ENCODE measurements at places on chromosomes 4 and X.

- no peak for DNase-seq
Measured at GRCh38 chr4:37917388-37917787, 26.5 kb downstream of the TBC1D1 start.

GRCh38 chrX:128897621-128898020 lies 625.7 kb downstream of the SMARCA1 start:
- no peak for DNase-seq

DNA sequence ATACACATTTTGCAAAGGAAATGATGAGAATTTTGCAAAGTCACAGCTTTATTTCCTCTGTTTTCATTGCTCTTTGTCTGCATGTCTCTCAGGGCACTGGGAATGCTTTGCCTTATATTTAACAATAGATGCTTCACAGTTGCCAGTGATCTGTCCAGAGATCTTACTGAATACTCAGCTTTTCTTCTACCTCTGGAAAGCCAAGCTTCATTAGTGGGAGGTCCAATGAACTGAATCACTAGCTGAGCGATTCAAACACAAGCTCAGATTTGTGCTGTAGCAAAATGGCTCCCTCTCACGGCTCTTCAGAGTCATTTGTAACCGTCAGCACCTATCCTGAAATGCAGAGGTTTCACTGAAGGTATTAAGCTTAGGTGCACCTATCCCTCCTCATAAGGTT lies 138.9 kb downstream of the DCLK2 start:
- DNase-seq, result no peak

GRCh38 chr4:88104902-88105610 lies 53.4 kb downstream of the ABCG2 start:
- DNase-seq, result peak; percentile 68

DNA sequence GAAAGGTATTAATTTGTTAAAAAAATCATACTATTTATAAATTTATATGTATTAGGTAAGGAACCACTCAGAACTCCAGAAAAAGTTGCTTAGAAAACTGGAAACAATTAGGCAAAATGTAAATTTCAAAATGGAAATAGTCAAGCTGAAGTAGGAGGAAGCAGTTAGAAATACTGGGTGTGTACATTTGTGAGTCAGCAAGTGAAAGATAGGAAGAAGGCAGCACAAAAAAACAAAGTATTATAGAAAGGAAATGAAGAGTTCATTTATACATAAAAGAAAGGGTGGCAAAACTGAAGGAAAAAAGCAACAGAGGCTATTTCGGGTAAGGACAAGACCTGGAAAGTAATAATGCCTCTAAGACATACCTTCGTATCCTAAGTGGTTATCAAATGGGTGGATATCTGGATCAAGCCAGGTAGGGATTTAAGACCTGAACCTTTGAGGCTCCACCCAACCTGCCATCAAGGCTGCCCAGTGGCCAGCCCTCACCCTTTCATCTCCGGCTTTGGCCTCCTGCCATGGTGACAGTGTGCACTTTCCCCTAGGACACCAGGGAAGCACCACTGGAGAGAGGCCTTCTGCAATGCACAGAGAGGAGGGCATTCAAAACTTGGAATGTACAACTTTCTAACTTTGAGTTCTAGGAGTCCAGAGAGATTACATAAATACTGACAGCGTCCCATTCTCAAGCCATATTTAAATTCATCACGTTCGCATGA lies at the start of gene LRRC66:
LRRC66 (minus strand) TSS at position 428 of the 722 bp plus-strand sequence. CDS start 2,750 bp downstream, outside the sequence.
- no peak for DNase-seq

- DNase-seq, result no peak
Measured at GRCh38 chr4:163495900-163496299, 1.4 kb downstream of the TMA16 start.

GRCh38 chr4:19683426-19683825 lies 568.3 kb upstream of the SLIT2 start:
- no peak for DNase-seq

DNA sequence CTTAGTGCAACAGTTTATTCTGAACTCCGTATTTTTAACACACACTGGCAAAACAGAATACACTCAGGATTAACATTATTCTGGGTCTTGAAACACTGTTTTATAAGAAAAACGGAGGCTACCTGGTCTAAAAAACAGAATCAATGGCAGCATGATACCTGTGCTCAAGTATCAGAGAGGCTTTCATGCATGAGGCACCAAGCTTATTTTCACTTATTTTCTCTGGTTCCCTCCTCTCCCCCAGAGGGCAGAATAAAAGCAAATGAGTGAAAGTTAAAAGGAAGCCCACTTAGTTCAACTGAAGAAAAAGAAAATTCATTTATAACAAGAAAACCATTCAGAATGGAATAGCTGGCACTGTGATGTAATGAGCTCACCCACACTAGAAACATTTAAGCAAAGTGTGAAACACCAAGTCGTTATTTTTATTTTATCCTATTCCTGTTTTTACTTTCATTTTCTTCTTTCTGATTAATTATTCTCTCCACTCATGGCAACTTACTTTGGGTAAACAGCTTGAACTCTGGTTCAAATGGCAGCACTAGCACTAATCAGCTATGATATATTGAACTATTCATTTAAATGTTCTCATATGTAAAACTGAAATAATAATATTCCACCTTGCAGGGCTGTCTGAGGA lies 211.8 kb downstream of the PPP3CA start:
- DNase-seq, result no peak

GRCh38 chr4:42985976-42986375 lies 93.5 kb downstream of the GRXCR1 start:
- no peak for DNase-seq

GRCh38 chr4:118991686-118992085 lies 103.0 kb downstream of the SYNPO2 start:
- DNase-seq, result no peak

DNA sequence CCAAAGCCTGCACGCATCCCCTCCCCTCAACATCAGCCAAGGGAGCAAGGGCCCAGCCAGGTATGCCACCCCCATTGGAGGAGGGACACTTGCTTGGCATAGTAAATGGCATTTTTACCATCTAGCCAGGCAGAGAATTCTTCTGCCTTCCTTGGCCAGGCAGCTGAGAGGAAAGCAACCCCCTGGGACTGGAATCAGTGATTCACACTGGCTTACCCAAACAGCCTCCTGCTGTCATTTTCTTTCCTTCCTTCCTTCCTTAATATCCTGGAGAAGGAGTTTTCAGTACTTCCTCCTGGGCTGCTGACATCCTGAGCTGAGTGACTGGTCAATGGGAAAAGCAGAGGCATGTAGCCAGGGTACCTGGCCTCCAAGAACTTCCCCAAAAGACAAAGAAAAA lies 28.6 kb upstream of the KIAA1210 start:
- DNase-seq, result no peak

DNA sequence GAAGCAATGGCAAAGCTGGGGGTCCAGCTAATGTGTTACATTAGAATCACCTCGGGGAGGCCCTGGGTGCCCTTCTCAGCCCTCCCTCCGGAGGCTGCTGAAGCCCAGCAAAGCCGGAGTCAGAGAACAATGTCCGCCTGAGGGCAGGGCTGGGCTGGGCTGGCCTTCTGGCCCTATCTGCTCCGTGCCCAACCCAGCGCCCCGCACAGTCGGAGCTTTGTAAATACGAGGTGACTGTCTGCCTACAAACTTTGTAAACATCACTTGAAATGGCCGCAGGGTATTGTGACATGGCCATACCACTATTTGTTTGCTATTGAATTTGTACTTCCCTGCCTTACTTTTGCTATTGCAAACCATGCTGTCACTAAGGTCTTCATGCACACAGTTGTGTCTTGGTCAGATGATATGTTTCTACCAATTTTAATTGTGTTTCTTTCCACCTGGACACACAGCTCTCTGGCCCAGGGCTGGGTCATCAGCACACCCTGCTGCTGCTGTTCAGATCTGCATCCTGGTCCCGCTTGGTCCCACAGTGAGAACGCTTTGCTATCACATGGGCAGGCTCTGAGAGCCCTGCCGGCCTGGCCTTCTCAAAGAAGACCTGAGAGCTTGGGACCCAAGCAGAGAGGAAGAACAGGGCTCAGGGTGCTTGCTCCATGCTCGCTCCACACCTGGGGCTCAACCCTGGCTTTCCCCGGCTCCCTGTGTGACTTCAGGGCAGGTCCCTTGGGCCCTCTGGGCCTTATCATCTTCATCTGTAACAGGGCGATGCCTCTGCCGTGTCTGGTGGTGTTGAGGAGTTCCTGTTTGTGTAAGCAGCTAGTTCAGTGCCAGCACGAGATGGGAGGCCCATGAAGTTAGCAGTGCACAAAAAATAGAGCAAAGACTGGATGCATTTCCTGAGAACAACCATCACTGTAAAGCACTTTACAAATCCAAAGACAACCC lies 2.3 kb downstream of the S100P start:
- DNase-seq, result no peak

DNA sequence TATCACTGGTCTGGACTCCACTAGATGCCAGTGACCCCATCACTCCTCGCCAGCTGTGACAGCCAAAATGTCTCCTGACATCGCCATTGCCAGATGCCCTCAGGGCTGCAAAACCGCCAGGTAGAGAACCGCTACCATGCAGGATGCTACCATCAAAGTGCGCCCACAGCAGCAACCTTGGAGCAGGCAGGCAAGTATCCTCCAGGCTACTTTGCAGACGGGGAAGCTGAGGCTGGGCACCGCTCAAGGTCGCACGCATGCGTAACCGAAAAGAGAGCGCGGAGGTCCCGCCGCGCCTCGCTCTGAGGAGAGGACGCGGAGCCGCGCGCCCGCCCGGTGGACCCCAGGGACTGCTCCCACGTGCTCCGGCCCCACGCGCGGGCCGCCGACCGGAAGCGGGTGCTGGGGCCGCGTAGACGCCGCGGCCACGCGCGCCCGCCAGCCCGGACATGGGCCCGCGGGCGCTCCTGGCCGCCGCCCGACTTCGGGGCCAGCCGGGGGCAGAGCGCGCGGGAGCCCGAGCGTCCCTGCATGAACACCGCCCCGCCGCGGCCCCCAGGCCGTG lies at the start of gene STS:
STS (plus strand) TSS at position 300 of the 565 bp plus-strand sequence. CDS start 105,488 bp downstream, outside the sequence.
- DNase-seq, result no peak

DNA sequence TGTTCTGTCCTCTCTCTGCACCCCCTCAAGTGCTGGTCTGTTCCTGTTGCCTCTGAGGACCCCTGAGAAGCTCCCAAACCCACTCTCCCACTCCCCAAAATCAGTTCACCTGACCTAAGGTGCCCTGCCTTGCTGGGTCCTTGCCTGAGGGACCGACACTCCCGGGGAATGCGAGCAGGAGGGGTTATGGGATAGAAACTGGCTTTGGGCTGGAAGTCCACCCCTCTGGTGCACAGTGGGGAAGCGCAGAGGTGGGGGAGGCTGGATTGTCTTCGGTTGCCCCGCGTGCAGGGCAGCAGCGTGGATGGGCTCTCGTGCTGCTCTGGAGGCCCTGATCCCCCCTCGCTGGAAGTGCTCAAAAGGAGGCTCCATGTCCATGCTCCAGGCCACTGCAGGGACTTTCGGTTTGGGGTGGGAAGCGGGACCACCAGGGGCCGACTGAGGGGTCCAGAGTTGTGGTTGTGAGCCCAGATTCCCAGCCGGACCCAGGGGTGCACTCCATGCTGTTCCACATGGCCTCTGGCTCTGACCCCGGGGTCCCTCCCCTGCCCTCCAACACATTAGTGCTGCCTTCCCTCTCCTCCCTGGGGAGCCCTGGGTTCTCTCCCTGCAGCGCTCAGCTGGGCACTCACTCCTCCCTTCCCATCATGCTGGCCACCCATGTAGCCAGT lies 7.6 kb downstream of the SORCS2 start:
- DNase-seq, result no peak

GRCh38 chr4:32142075-32142474 lies 1421.9 kb downstream of the PCDH7 start:
- DNase-seq, result no peak

GRCh38 chr4:138204507-138204906 lies 37.6 kb downstream of the SLC7A11 start:
- no peak for DNase-seq

DNA sequence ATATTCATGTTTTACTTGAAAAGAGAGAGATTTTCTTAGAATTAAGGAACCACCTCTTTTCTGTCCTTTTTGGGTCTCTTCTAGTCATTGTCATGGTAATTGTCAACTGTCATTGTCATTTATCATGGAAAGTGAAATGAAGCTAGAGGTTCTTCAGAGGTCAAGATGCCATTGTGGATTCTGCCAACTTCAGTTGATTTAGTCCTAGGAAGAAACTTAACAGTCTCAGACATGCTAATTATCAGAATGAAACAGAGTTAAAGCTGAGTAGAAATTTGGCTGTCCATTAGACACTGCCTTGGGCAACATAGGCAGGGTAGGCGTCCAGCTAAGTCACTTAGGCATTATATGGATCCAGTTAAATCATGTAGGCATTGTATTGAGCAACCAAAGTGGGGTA lies 796.1 kb upstream of the ADGRL3 start:
- no peak for DNase-seq

GRCh38 chrX:49784747-49785280 lies 44.3 kb upstream of the PAGE4 start:
- no peak for DNase-seq

DNA sequence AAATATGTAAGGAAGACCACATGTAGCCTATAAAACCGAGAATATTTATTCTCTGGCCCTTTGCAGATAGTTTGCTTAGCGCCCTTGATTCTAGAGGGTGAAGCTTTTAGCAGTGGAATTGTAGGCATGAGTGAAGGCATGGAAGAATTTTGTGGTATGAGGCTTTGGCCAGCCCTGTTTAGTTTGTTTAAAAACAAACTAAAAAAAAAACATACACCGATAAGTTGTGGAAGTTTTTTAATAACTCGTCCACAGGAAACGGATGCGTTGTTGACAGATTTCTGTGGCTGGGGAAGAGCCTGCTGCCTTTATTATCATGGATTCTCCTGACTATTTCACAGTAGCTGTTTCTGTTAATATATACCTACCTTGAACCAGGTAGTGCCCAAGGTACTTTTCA lies 194.7 kb upstream of the LNX1 start:
- DNase-seq, result no peak

DNA sequence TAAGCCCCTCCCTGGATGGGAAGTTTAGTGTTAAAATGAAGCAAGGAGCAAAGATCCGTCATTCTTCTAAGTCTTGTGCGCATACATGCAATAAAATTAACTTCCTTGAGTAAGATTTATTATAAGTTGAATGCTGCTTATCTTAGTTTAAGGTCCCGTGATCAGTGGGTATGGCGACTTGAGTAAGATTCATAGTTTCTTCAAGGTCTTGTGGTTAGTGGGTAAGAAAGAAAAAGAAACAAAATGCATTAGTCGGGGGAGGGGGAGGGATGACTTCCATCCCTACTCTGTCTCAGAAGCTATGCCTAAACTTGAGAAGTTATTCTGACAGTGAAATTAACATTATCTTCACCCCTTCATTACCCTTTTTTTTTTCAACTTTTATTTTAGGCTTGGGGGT lies 127.3 kb upstream of the MAGEB16 start:
- DNase-seq, result no peak

GRCh38 chr4:14151101-14151500 lies 523.6 kb upstream of the BOD1L1 start:
- DNase-seq, result no peak

All from skeletal muscle cell (primary cell).